ENCODE measurements at places on chromosomes 5 and 9. TPM values are rescaled to one million over a fixed set of nuclear protein-coding genes. Genes with fewer than 3 reads are reported as not detected.

Gene STK32A
- 0.46 TPM for total RNA-seq

Gene RFX3
- 0.93 TPM for total RNA-seq

Gene ZNF483
- 2.3 TPM for total RNA-seq

Gene TNFSF8
- total RNA-seq: not detected

Gene EPB41L4B
- total RNA-seq: 17.4 TPM

Gene PCSK1
- 0.37 TPM for total RNA-seq
